ENCODE measurements at places on chromosomes 11 and 22.

- DNase-seq: peak; percentile 16
Measured at GRCh38 chr11:72229336-72229924, 4.9 kb downstream of the INPPL1 start.

DNA sequence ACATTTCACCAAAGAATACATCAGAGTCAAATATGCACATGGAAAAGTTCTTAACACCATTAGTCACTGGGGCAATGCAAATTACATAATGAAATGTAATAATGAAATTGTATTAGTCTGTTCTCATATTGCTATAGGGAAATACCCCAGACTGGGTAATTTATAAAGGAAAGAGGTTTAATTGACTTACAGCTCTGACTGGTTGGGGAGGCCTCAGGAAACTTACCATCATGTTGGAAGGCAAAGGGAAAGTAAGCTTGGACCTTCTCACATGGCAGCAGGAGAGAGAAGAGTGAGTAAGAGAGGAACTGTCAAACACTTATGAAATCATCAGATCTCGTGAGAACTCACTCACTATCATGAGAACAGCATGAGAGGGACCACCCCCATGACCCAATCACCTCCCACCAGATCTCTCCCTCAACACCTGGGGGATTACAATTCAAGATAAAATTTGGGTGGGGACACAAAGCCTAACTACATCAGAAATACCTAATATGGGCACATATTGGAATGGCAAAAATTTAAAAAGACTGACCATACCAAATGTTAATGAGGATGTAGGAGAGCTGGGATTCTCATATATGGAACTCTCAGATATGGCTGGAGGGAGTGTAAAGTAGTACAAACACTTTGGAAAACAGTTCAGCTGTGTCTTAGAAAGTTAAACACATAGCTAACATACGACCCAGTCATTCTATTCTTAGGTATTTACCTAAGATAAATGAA lies 65.1 kb upstream of the CD44 start:
- DNase-seq: no peak

DNA sequence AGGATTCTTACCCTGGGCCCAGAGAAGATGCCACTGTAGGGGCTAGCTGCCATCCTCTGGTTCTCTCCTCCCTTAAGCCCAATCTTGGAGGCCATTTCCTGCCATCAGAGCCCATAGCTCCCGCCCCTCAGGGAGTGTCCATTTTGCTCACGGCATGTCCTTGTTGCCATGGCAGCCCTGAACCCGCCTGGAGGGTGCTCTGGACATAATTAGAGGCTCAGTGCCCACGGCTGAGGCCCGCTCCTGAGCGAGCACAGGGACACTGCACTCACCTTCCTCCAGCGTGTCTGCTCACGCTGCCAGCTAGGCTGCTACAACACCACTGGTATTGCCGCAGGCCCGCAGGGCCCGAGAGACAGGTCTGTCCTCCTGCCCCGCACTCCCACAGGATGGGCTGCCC lies 11.1 kb upstream of the SUSD2 start:
- no peak for DNase-seq

DNA sequence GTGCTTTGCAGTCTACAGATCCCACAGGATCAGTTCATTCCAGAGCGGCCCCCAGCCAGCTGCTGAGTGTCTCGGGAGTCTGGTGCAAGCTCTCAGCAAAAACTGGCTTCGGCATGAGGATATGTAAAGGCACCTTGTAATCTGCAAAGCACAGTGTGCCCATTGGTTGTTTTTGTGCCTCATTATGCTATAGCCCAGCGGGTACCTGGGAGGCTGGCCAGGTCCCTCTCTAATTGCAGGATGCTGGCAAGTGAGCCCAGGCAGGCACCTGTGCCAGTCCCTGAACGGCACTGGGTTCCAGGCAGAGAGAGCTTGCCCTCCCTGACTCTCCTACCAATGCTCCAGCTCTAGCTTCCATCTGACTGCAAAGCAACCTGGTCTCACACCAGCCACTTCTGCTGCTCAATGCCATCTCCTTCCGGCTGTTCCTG lies 128.7 kb downstream of the DSCAML1 start:
- no peak for DNase-seq

DNA sequence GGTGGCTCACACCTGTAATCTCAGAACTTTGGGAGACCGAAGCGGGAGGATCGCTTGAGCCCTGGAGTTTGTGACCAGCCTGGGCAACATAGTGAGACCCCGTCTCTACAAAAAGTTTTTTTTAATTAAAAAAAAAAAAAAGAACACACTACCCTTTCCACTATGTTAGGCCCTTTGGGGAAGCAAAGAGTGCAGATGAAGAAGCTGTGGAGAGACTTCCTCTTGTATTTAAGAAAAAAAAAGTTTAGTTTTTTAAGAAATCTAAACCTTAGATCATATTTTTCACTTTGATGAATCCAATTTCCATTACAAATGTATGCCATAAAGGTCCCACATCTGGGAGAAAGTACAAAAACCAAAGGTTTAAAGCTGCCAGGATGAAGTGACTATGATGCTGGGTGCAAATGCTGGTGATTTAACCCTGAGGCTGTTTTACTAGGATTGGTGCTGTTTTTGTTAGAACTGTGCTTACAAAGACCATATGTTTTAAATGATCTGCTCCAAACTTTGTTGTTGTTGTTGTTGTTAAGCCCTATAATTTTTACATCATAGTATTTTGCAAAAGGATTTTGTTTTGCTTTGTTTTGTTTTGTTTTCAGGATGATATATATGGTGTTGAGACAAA lies 28.9 kb upstream of the ACER3 start:
- no peak for DNase-seq

- DNase-seq: no peak
Measured at GRCh38 chr11:25655636-25656035, 676.3 kb upstream of the ANO3 start.

- peak; percentile 66 for DNase-seq
Measured at GRCh38 chr11:1844221-1845094, 5.7 kb downstream of the TNNI2 start.

DNA sequence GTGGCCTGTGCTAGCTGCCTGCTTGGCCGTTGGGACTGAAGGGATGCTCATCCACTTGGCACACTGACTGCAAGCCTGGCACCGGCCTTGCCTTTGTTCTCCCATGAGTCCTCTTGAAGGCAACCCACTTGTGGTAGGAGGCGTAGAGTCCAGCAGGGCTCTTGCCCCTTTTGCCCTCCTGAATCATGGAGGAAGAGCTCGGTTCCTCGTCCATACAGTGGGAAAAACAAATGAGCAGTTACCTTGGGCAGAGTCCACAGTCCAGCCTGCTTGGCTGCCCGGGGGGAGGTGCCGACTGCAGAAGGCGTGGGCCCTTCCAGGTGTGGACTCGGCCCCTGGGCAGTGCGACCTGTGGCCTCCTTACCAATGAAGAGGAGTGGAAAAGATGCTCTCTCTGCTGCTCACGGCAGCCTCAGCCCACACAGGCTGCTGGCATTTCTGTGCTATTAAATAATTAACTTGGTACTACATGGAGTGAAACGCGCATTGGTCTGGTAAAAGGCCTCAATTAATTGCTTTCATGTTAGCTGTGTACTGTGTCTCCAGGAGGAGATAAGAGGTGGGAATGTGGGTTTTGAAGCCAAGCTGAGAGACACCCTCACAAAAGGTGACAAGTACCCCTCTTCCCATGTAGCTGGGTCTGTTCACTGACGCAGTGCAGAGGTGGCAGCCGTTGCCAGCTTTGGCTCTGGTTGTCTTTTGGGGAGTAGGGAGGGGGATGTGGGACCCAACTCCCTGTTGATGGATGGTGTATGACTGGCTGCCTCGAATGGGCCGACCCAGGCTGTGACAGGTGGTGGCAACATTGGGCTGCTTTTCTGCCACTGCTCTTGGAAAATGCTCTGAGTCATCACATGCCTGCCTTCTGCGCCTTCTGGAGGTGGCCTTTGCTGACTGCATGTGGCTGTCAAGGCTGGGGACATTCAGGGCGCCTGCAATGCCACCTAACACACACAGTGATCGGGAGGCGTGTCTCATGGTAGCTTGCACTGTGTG lies 26.8 kb upstream of the B3GAT1 start:
- no peak for DNase-seq

GRCh38 chr11:102012946-102013345 lies 34.3 kb upstream of the CFAP300 start:
- DNase-seq: no peak

DNA sequence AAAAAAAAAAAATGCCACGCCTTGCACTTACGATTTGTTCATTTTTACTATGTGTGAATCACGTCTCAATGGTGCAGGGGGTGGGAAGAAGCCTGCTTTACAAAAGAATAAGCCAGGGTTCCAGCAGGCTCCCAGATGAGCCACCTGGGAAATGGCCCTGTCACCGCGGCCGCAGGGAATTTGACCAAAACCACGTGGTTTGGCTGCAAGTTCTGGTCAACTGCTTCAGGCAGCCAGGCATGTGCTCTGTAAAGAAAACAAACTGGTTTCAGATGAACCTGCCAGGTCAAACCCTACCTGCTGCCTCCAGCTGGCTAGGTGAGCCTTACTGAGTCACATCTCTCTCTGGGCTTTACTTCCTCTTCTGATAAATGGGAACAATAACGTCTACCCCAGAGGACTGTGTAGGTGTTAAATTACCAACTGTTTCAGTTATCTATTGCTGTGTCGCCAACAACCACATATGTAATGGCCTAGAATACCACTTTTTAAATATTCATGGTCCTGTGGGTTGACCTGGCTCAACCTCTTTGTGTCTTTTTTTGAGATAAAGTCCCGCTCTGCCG lies 30.5 kb upstream of the GCAT start:
- no peak for DNase-seq

DNA sequence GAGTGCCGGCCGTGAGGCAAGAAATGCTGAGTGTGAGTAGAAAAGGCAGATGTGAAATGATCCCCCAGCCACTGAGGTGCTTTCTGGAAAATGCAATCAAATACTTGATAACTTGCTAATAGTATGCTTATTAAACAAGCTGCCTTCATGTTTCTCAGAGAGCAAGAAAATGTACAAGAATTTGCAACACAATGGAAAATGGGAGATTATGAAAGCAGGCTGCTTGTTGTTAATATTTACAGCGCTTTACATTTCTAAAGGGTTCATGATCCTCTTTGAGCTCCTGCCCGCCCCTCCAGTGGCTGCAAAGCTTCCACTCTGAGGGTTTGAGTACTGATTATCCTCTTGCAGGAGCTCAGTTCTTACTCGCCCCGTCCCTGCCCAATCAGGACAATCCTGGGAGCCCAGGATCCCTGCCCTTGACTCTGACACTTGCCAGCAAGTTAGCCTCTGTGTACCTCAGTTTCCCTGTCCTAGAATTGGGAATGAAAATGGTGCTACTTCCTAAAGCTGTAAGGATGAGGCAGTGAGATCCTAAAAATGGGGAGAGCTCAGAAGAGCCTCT lies 645.1 kb downstream of the TBC1D22A start:
- DNase-seq: no peak

- no peak for DNase-seq
Measured at GRCh38 chr22:20298110-20298802, 21.6 kb downstream of the DGCR6L start.

GRCh38 chr11:78218707-78219492 lies 30.2 kb downstream of the USP35 start:
- peak; percentile 15 for DNase-seq

- DNase-seq: no peak
Measured at GRCh38 chr22:37552524-37553163, 7.6 kb upstream of the CDC42EP1 start.

Data from stimulated activated CD8-positive, alpha-beta memory T cell treated with anti-CD3 and anti-CD28 coated beads, Interleukin-4, amount 100 ng/mL, for 48 hours (primary cell).